Trophoblast cell (in vitro differentiated cells and primary cell): ENCODE measurements at places on chromosomes 4 and X.
A peak's percentile ranks its signal among the peaks of the same experiment; 100 is the strongest.

GRCh38 chrX:27251369-27251768 is 211.8 kb downstream of the PPP4R3C start:
- no peak for DNase-seq

DNA sequence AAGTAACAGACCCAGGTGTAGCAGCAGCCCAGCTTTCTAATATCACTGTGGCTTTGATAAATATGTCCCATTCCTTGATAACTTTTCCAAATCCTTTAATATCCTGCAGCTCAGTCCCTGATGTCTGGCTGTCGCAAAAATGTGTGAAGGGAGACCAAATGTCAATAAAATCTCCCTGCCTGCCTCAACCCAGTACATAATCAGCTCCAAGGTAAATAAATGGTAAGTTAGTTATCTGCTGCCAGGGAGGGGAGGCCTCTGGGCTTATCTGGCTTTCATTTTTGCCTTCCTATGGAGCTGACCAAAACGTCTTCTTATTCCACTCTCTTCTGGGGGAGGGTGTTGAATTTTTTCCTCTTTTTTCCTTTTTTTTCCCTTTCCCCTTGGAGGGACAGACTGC is 630.6 kb downstream of the MID1IP1 start:
- DNase-seq, result no peak

DNA sequence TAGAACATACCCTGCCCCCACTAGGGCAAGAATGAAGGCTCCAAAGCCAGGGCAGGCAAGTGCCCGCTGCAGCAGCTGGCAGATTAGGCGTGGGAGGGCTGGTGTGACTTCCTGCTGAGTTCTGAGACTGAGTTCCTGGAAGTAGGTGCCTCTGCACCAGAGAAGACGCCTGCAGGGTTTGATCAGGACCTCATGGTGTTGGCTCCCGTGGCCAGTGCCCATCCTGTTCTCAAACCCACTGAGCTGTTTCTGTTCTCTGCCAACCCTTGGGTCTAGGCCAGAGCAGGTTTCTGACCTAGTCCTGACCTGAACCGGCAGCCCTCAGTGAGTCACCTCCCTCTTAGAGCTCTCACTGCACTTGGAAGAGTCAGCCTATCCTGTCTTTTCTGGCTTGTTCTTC is 220.7 kb downstream of the HS6ST2 start:
- DNase-seq, result no peak

DNA sequence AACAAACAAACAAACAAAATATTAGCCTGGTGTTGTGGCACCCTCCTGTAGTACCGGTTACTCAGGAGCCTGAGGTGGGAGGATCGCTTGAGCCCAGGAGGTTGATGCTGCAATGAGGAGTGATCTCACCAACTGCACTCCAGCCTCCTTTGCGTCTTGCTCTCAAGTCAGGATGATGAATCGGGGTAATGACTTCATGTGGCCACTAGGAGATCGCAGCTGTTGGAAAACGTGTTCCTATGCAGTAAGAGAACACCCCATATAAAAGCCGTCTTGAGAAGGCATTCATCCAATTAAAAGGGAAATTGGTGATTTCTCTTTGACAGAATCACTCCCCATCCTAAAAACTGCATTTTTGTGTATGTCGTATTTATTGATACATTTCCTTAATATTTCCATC is 6.9 kb downstream of the CCNB3 start:
- DNase-seq, result peak; percentile 23

- DNase-seq, result peak; percentile 19
These were observed at the start of gene MAGED2 for GRCh38 chrX:54807524-54808108. TSS of gene MAGED2 (plus strand) at chrX:54807745. CDS start at chrX:54809332, 1,587 bp downstream.

DNA sequence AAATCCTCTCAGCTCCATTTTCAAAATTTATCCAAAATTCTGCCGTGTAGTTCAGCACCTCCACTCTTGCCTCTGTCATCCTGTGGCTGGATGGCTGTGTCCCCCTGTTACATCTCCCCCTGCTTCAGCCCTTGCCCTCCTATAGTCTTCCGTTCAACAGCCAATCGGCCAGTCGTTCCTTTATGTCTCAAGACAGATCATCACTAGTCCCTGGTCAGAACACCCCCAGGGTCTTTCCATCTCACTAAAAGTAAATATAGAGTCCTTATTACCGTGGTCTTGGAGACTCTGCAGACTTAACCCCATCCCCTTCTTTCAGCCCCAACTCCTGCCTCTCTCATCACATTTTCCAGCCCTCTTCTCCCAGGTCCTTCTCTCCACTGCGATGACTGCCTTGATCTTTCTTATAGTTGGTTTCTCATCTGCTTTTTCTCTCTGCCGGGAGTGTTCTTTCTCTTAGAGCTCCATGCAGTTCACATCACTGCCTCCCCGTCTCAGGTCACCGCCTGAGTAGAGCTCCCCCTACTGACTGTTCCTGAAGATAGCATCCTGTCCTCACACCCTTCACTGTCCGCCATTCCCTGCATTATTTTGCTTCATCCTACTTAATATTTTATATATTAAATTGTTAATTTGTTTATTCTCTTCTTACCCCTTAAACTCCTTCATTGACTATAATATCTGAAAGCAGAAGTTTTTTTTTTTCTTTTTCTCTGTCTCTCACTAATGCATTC is 736.9 kb upstream of the MAGEB2 start:
- DNase-seq, result no peak

DNA sequence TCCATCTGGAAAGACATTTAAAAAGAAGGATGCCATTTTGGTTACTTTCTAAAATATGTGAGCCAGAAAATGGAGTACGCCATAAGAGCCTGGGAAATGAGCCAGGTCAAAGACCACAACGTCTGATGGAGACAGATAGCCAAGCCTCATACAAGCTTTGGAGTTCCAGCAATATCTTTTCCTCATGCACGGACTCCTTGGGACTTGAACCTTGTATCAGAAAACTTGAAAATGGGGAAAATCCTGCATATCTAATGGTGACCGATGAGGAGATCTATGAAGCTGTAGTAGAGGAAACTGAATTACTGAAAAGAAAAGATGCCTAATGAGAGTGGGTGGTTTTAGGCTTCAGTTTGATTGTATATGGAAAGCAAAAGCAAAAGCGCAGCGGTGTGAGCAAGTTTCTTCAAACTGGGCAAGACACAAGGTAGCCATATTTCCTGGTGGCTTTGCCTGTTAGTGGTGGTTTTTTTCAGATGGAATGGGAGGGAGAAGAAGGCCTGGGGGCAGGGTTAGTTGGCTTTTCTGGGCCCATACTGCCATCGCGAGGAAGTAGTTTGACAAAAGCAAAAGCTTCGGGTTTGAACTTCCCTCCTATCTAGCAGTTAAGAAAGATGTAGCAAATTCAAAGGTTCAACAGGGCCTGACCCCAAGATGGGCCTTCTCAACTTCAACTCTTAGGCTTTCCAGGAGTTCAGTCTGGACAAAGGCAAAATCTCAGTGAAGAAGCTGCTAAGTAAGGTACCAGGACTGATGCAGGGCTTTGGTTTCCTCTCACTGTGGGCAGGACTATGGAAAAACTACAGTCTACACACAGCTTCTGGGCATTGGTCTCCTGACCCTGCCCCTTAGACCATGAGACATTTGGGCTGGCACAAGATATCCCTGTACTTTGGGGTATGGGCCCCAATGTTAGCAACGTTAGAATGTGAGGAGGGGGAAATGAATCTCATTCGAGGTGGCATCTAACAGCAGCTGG is 210.0 kb upstream of the STK26 start:
- DNase-seq, result peak; percentile 92

GRCh38 chr4:154184238-154184637 is 307.4 kb downstream of the DCHS2 start:
- no peak for DNase-seq

- DNase-seq, result peak; percentile 58
These were observed 17.7 kb upstream of the STX18 start for GRCh38 chr4:4559596-4559995.
